ENCODE measurements at places on chromosomes 2 and 18. TPM values are rescaled to one million over a fixed set of nuclear protein-coding genes. Genes with fewer than 3 reads are reported as not detected.

ASB18 gene
- total RNA-seq = not detected

GRCh38 chr2:9909106-9909505 lies 42.4 kb upstream of the GRHL1 start:
- DNase-seq = no peak

DNA sequence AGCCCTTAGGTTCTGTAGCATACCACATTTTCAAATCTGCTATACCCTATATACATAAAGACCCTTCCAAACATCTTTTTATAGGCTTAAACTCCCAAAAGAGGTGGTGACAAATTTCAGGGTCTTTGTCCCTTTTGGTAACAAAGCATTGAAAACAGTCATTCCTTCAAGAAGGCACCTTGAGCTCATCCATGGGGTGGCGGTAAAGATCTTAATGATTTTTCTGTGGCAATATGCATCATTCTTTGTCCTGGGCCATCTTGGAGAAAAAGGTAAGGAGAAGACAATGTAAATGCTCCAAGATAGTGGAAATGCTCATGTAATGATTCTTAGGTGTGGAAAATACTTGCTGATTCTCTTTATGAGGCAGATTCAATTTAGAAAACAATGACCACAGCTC lies 890.5 kb downstream of the CNTNAP5 start:
- no peak for DNase-seq

GRCh38 chr18:2960983-2961696 lies 51.8 kb downstream of the LPIN2 start:
- peak; percentile 34 for DNase-seq

DNA sequence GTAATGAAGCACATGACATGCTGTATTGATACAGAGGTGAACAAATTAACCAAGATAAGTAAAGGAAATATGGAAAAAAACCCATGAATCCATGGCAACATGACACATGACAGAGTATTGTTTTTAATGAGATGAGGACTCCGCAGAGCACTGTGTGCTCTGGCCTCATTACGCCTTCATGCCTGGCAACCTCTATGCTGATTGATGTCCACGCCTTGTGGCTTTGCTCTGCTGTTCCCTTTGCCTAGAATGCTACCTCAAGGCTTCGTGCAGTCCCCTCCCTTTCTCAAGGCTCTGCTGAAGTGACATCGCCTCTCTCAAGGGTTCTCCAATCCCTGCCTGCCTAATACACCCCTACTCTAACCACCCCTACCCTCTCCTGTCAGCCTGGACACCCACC lies 8.4 kb downstream of the SIGLEC15 start:
- no peak for DNase-seq

GPR39 gene
- total RNA-seq = not detected

- DNase-seq = peak; percentile 45
These were observed 122.9 kb upstream of the ACVR1C start for GRCh38 chr2:157751462-157752058.

DNA sequence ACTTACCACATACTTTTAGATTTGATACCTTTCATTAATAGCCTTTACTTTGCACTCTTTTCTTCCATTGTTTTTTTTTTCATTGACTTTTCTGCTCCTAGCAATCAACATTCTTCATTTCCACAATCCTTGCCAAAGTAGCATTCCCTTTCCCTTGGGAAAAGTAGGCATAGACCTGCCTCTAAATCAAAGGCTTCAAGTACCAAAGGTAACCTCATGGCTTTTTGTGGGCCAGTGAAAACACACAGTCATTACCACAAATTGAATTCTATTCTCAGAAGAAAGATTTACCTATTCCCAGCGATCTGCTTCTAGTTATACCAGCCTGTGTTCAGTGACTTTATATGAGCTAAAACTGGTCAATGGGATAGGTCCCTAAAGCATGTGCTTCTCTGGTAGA lies 109.2 kb downstream of the SOCS6 start:
- DNase-seq = no peak

LONRF2 gene
- not detected for total RNA-seq

- no peak for DNase-seq
These were observed 1087.5 kb upstream of the NXPH2 start for GRCh38 chr2:139867601-139868226.

GRCh38 chr2:162731917-162732804 lies 106.4 kb downstream of the KCNH7 start:
- no peak for DNase-seq

GRCh38 chr2:143159486-143159840 lies 30.2 kb downstream of the ARHGAP15 start:
- no peak for DNase-seq

CAPN14 gene
- total RNA-seq = 4.0 TPM

LIMS4 gene
- 0.57 TPM for total RNA-seq

NTSR2 gene
- total RNA-seq = not detected

GRCh38 chr18:61080954-61081528 lies 252.2 kb upstream of the CDH20 start:
- DNase-seq = no peak

- no peak for DNase-seq
These were observed 420.0 kb upstream of the ST6GAL2 start for GRCh38 chr2:107305966-107306365.

Data from OCI-LY7 (cell line).